ENCODE measurements at places on chromosomes 2 and 18.

GRCh38 chr18:25819746-25820363 lies 270.6 kb downstream of the SS18 start:
- no peak for DNase-seq

GRCh38 chr2:43839776-43840564 lies 1.2 kb downstream of the ABCG8 start:
- no peak for DNase-seq

GRCh38 chr2:200307724-200308545 lies 1.4 kb downstream of the SPATS2L start:
- no peak for DNase-seq

DNA sequence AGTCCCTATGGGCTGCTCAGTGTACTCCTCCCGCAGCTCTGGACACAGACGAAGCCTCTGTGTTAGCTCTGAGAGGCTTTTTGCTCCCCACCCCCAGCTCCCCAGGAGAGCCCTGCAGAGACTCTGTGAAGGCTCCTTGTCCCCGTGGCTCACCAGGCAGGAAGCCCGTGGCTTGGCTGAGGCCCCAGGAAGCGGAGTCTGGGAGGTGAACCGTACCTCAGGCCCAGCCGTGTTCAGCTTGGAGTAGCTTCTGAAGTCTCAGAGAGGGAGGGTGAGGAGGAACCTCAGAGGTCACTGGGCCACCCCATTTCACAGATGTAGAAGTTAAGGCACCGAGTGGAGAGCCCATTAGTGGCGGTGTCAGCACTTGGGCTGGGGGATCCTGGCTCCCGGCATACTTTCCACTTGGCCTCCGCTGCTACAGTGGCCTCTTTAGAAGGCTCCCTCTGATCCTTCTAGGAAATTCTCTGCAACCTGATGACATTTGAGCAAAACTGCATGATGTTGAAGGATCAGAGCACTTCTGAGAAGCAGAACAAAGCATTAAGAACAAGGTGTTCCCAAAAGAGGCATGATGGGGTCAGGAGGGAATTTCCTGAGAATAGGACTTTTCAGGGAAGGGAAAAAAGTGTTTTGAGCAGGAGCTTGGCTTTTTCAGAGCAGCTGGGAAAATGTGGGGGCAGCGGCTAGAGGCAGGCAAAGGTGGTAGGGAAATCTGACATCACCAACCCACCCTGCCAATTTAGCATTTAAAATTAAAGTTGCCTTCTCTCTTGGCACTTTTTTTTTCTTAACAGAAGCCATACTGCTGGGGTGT lies 79.1 kb downstream of the MCFD2 start:
- no peak for DNase-seq

- DNase-seq, result peak; percentile 52
Measured at GRCh38 chr2:72144632-72145288, 2.9 kb downstream of the CYP26B1 start.

DNA sequence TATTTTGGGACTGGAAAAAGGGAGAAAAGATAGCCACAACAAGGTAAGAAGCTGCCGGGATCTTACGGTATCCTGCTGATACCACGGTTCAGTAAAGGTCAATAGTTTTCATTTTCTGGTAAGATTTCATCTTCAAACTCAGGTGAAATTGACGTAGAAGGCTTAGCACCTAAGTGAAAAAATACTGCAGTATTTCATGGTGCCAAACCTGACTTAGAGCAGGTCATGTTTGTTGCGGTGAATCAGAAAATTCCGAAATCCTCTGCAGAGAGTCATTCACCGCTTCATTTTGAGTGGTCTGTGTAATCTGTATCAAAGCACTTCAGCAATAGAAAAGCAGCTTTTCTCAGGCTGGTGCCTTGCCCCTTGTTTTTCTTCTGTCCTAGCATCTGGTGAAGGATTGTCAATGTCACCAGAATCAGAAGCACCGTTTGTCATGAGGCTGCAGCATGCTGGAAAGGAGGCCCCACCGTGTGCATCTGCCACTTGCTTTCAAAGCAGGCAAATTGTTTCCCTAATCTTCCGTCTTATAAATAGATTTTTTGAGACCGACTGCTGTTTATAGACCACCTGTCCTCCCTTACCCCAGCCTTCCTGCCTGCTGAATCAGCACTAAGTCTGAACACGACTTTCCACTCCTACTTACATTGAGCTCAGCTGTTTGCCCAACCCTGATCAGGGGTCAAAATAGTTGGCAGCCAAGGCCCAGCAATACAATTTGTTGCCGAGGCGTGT lies 156.3 kb downstream of the EML6 start:
- no peak for DNase-seq

GRCh38 chr2:209380293-209380692 lies 43.6 kb upstream of the MAP2 start:
- no peak for DNase-seq

GRCh38 chr2:49111456-49111855 lies 42.9 kb downstream of the FSHR start:
- DNase-seq, result no peak

DNA sequence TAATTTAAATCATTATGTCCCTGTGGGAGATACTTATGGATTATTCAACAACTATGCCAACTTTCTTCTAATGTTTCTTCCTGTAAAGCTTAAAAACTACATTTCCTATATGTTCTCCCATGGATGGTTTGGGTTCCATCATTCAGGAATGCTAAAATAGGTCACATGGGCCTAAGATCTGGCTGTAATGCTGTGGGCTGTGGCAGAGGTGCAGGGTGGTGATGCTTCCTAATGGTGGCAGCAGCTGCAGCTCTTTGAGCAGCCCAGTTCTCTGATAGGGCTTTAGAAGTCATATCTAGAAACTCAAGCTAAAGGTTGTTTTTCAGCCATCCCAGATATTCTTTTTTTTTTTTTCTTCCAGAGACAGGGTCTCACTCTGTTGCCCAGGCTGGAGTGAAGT lies 266.1 kb downstream of the ZNF385B start:
- no peak for DNase-seq

DNA sequence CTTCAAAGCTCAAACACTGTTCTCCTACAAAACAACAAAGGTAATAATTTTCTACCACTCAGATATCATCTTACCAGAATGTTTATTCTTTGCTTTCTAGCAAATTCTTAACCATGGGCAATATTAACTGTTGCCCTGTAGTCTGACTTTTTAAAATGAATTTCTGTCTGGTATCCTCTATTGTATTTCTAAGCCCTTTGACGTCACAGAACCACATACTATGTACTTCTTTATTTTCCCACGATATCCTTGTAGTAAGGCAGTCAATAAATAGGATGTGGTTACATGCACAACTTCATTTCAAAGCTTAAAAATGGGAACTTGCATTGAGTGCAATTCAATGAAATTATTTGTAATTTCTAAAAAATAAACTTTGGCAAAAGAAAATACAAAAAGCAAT lies 58.7 kb downstream of the THADA start:
- no peak for DNase-seq

DNA sequence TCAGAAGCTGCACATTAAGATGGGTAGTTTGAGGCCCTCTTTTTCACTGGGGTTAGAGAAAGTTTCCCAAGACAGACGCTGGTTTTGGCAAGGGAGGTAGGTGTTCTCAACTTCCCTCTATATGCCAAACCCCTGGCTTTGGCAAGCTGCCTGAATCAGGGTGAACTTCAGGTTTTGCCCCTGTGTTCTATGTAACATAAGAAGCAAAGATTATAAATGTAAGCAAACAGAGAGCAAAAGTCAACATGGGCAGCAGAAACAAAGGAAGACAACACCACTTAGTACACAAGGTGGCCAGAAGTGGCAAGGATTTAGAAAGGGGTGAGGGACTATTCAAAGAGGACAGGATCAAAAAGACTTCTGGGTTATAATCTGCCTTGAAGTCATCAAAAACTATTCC lies 70.5 kb upstream of the TFCP2L1 start:
- DNase-seq, result no peak

DNA sequence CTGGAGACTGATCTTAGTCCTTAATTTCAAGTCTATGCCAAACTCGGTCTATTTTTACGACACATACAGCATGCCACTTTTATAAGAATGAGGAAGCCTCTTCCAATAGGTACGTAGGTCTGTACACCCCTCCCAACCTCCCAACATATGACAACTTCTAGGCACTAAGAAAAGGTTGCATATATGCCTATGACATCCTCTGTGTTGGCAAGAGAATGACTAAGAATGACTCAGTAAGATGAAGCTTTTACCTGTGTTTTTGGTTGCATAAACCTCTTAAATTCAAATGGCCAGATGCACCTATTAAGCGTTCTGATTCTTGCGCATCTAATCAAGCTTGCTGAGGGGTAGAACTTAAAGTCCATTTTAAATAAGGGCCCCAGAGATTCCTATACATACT lies 586.4 kb upstream of the ZEB2 start:
- DNase-seq, result no peak

GRCh38 chr2:215712871-215713790 lies 277.3 kb upstream of the FN1 start:
- DNase-seq, result no peak

DNA sequence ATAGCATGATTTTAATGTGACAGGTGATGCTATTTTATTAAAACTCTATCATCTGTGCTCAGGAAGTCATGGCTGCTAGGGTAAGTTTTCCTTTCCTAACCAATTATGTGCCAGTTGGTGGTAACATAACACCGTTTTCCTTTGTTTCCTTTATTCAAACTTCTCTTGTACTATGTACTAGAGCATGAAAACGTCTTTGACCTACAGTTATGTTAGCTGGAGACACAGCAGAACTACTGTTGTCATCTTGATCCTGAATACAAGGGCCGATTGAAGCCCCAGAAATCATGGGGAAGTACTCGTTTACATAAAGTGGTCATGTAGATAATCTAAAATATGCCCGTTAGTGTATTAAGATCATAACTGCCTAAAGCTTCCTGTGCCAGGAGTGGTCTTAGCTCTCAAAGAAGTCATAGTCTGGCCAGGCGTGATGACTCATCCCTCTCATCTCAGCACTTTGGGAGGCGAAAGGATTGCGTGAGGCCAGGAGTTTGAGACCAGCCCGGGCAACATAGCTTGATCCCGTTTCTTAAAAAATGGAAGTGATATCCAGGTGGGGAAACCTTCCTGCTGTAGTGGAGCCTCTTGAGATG lies 20.5 kb downstream of the NEDD4L start:
- DNase-seq, result no peak

GRCh38 chr2:204143216-204144014 lies 206.9 kb downstream of the ICOS start:
- DNase-seq, result no peak

GRCh38 chr2:26723991-26724750 lies 31.6 kb downstream of the KCNK3 start:
- DNase-seq, result no peak

DNA sequence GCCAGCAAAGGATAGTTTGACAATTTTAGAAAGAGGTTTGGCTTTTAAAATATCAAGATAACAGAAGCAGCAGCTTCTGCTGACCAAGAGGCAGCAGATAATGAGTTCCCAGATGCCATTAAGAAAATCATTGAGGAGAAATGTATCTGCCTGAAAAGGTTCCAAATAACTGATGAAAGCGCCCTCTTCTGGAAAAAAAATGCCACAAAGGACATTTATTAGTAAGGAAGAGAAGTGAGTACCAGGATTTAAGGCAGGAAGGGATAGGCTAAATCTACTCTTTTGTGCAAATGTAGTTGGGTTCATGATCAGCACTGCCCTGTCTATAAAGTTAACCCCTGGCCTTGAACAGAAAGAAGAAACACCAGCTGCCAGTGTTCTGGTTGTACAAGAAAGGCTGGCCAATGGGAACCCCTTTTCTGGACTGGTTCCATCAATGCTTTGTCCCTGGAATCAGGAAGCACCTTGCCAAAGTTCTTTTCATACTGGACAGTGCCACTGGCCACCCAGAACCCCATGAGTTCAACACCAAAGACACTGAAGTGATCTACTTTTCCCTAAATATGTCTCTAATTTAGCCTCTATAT lies 40.6 kb downstream of the DHX57 start:
- no peak for DNase-seq

DNA sequence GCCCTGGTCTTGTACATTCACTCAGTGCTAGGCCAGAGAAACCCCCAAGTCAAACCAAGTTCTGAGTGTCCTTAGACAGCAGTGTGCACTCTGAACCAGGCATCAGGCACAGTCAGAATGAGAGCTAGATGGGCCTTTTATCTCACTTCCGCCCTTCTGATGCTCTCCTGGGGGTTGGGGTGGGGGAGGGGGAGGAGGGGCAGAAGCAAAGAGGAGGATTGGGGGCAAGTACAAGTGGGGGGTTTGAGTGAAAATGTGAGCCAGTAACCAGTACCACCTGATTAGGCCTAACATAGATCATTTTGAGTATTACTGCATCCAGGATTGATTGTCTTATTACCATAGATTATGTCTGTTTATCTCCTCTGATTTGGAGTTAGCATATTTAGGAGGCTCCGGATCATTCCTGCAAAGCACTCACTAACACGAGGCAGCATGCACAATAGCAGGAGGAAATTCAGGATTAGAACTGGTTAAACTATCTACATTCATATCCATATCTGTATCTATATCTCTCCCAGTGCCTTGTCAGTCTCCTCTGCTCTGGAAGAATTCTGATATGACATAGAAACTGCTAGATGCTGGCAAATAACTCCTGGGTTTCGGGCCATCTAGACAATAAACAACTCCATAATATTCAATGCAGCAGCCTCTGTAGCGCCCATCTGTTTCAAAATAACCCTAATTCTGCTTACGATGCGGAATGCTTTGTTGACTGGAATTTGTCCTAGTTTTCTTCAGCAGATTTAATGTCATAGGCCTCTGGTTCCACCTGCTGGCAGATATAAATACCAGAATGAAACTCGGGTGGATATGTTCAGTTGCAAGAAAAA lies 149.1 kb downstream of the RHBDD1 start:
- peak; percentile 53 for DNase-seq

DNA sequence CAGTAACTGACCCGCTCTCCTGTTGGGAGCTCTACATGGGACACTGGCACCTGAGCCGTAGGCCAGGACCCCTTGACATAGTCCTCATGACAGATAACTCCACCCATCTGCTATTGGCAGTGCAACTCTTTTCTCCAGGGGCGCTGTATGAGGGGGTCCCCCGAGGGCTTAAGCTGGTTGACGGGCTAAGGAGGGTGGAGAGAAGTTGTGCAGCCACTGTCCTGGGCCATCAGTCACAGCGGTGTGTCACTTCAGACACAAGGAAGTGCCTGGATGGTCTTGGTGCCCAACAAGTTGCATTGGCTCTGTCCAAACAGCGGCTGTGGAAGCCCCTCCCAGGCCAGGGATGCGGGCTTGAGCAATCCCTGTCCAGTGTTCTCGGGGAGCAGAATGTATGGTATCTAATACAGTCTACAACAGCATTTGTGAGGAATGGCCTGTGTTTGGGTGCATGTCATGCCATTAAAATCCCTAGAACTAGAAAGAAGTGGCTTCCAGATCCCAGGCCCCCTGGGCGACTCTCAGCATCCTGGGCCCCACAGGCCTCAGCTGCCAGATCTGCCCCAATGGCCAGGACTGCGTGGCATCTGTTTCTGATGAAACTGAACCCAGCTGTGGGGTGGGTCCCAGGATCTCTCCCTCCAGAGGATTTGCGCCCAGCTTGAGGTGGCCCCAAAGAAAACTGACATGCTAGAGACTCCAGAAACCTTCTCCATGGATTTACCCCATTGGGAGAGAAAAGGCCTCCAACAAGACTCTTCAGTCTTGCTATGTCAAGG lies 23.3 kb downstream of the TTC32 start:
- DNase-seq, result no peak

Measured in head of caudate nucleus (tissue), 42 donors.